ENCODE measurements at places on chromosomes 6 and 20.

GRCh38 chr20:58330249-58330648, 20.7 kb downstream of the RAB22A start:
- DNase-seq: no peak

- no peak for DNase-seq
These were observed 151.7 kb downstream of the SOD2 start for GRCh38 chr6:159541296-159541695.

GRCh38 chr6:74213995-74214394, 518.0 kb downstream of the CD109 start:
- no peak for DNase-seq

DNA sequence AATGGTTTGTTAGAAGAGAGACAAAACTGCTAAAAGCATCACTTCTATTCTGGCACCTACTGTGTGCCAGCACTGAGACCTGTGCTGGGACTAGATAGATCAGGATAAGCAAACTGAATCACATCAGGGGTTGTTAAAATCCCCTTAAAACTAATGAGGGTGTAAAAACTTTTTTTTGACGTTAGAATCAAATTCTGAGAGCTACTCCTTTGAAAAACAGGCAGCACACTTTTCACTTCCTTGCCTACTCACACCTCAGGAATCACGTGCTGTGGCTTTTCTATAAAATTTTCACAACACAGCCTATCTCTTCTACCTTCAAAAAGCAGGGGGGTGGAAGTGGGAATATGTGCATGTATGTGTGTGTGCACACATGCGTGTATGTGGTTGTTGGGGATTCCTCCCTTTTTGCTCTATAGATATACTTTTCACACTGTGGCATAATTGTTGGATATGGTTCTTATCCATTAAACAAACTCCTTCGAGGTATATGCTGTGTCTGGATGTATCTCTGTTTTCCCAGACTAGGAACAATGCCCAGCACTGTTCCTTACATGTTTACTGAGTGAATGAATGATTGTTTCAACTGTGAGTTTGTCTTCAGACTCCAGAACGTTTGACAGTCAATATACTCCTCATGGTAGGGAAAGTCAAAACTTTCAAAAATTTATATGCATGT, 105.4 kb downstream of the FYN start:
- DNase-seq: no peak

GRCh38 chr6:148535976-148536375, 193.3 kb downstream of the SASH1 start:
- no peak for DNase-seq

GRCh38 chr6:115885636-115886366, 174.9 kb downstream of the FRK start:
- no peak for DNase-seq
